Right cardiac atrium (tissue), 5 donors: ENCODE measurements at places on chromosomes 5 and 9.

DNA sequence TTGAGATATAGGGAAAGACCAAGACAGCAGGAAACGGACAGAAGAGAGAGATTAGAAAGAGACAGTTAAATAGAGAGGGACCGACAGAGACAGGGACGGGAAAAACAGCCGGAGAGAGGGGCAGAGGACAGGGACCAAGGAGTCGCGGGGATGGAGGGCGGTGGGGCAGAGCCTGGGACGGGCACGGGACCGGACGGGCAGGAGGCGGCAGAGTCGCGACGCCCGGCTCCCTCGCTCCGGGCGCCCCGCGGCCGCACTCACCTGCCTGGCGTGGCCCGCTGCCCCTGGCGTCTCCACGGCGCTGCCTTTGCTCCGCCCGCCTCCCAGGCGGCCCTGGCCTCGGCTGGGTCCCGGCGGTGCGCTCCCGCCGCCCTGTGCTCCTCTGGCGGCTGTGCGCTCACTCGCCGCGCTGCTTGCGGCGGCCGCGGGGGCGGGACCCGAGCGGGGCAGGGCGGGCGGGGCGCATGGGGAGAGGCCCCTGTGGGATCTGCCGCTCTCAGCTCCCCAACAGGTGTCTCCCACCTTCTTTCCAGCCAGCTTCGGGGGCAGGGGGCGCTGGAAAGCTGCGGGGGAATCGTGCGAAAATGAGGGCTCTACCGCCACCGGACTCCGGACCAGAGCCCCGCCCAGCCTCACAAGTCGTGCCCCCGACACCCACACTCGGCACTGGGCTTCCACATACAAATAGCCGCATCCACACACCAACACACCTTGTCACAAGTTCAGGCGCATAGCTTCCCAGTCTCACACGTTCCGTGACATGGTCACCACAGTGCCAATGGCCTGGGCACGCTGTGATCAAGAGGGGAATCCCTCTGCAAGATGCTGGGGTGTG is at the start of gene ARID3C:
Gene ARID3C, minus strand, starts transcription at position 411 of the 835 bp plus-strand sequence. CDS start 1,052 bp downstream, outside the sequence.
- DNase-seq, result peak; percentile 69

GRCh38 chr9:135704483-135704882 is 2.5 kb downstream of the KCNT1 start:
- no peak for DNase-seq

GRCh38 chr5:139688751-139689372 is 40.7 kb downstream of the CXXC5 start:
- no peak for DNase-seq

DNA sequence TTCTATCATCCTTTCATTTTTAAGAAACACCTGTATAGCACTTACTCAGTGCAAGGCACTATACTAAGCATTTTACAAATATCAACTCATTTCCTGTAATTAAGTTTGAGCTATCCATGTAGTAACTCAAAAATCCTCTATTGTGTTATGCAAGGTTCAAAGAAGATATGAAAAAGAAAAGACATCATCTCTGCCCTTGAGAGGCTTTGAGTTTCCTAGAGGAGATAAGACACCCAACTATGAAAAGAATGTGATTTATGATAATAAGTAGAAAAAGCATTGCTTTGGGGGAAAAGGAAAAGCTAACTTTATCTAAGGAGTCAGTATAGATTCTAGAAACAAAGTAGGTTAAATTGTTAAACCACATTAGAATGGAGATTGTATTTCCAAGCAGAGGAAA is 14.2 kb upstream of the ZNF608 start:
- DNase-seq, result no peak

- DNase-seq, result peak; percentile 35
Observed at GRCh38 chr9:129237164-129237611, 59.1 kb upstream of the IER5L start.

DNA sequence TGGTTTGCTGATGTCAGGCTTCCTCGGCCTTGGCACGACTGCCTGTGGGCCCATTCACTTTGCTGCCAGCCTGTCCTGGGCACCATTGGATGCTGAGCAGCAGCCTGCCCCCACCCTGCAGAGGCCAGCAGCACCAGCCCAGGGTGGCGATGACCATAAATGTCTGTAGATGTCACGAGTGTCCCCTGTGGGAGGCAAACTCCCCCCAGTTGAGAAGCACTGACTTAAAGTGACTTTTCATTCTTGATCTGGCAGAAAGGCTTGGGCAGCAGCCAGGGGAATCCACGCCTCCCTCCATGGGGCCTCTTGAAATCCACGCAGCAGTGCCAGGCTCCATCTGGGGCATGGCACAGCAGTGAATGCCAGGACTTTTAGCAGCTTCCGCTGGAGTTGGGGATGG is 21.8 kb downstream of the IRX4 start:
- no peak for DNase-seq

GRCh38 chr9:138074516-138074915 is 196.9 kb downstream of the CACNA1B start:
- no peak for DNase-seq

DNA sequence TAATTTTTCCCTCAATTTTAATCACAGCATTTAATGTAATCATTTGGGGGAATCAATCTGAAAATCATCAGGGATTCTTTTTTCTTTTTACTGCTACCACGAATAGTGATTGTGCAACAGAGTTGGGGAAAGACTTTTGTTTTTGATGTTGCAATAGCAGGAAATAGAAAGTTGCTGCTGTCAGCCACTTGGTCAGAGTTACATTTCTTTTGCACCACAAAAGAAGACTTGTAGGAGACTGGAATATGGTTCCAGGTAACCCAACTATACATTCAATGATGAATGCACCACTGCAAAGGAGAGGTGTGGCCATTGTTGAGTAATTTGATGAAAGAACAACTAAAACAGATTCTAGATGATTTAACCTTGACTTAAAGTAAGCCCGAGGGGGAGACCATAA is 46.3 kb upstream of the PALM2AKAP2 start:
- no peak for DNase-seq

- no peak for DNase-seq
Observed at GRCh38 chr5:179876610-179876952, 18.0 kb upstream of the MRNIP start.

DNA sequence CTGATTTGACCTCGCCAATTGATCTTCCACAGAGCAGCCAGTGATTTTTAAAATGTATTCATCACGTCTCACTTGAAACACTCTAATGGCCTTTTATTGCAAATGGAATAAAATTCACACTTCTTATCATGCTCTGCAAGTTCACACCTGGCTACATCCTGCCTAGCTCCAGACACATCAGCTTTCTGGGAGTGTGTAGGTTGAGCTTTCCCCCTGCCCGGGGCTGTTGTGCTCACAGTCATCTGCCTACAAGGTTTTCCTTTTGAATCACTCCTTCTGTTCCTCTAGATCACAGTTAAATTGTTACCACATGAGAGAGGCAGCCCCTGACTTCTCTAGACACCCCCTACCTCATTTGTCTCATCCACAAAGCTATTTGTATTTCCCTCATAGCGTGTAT is 674.5 kb downstream of the PRELID2 start:
- DNase-seq, result no peak

DNA sequence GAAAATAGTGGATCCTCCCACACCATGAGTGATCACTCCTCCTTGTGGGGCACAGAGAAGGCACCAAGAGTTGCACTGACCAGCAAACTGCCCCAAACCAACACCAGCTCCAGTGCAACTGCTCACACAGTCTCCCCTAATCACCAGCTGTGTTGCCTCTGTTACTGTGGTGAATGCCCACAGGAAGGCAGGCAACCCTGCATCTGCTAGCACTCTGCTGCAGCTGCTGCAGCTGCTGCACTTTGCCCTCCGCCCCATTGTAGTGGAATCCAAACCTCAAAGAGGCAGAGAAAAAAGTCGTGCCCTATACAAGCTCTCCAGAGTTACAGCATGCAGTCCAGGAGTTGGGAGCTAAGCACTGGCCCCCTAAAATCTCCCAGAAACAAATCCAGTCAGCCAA is 339.6 kb downstream of the TRIM36 start:
- no peak for DNase-seq

DNA sequence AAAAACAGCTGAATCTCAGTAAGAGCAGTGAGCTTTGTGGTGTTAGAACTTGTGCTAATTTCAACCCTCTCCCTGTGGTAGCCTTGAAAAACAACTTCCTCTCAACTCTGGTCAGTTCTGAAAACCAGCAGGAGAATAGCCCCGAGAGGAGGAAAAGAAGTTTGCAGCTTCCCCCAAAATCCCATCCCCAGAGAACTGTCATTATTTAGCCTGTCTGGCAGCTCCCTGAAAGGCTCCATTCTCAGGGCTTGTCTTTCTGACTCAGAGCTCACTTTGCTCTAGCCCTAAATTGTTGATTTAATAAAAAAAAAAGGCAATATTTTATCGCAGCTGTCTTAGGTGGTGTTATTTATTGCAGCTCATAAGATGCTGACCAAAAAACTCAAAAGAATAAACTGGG is 11.4 kb upstream of the SLC45A2 start:
- DNase-seq, result no peak

DNA sequence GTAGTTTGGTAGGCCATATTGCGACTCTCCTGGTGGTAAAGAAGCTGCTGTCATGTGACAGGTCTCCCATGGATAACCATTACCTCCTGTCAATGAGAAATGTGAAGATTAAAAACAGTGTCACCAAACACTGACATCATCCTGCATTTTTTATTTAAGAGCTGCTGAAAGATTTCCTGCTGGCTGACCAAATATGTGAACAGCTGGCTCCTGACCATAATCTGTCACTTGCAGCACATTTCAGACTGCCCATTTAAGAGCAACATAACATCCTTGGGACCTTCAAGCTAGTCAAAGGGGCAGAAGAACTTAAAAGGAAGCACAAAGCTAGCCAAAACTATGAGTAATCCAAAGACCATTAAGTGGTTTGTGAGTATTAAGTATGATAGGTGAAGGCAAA is 288.0 kb downstream of the IZUMO3 start:
- DNase-seq, result no peak

DNA sequence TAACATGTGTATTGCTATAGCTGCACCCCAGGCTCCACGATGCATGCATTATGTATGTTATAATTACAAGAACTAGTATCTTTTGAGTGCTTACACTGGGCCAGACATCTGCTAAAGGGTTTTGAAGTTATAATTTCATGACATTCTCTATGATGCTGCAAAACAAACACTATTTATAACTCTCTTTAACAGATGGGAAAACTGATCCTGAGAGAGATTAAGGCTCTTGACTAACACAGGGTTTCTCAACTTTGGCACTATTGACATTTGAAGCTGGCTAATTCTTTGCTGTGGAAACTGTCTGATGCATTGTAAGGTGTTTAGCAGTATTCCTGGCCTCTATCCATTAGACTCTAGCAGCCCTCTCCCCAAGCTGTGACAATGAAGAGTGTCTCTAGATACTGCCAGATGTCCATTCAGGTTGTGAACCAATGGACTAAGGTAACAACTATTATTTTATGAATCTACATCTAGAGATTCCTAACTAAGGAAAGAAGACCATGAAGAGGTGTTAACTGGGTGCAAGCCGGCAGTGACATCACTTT is 258.6 kb downstream of the ASTN2 start:
- no peak for DNase-seq

DNA sequence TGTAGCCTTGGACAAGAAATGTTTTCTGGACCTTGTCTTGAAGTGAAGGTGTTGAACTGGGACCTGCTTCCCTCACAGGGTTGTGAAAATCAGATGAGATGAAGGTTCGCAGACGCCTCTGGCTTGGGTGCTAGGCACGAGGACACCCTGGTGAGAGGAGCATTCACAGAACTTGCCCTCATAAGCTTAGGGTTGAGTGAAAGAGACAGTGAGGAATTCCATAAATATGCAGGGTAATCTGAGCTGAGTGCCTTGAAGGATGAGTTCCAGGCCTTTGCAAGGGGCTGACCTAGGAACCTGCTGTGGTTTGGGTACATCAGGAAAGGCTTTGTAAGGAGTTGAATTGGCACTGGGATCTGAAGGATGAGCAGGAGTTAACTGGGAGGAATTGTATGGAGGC is 75.7 kb upstream of the SAP30L start:
- no peak for DNase-seq

GRCh38 chr5:61182449-61182848 is 20.2 kb upstream of the SMIM15 start:
- no peak for DNase-seq
